ENCODE measurements at places on chromosomes 3 and 15.

DNA sequence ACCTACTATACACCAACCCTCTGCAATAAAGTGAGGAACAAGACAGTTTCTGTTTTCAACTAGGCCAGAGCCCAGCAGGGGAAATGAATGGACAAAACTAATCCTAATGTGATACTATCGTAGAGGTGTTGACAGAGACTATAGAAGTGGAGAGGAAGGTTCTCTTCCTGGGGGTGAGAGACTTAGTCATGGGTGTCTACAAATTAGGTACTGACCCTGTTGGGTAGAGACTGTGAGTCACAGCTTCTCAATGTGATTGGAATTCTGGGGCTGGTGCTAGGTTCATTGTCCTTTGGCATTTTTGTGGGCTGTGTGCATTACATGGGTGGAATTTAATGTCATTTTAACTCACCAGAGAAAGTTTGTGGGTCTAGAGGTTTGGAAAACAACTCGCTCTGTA lies 79.3 kb downstream of the ADAMTSL3 start:
- DNase-seq, result no peak

DNA sequence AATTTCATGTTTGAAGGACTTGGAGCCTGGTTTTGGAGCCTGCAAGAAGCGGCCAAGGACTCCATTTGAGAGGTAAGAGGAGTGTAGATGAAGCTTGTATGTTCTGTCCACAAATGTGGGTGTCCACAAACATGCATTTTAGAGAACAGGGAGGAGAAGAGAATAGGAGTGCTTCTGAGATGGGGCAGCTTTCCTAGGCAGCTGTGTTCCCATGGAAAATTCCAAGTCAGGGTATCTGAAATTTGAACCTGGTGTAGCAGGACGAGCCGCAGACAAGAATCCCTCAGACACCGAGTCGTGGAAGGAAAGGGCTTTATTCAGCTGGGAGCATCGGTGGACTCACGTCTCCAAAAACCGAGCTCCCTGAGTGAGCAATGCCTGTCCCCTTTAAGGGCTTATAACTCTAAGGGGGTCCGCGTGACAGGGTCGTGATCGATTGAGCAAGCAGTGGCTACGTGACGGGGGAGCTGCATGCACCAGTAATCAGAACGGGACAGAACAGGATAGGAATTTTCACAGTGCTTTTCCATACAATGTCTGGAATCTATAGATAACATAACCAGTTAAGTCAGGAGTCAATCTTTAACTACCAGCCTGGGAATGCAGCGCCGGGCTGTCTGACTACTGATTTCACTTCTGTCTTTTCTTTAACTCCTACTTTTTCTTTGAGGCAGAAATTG lies 71.4 kb upstream of the WDR72 start:
- no peak for DNase-seq

DNA sequence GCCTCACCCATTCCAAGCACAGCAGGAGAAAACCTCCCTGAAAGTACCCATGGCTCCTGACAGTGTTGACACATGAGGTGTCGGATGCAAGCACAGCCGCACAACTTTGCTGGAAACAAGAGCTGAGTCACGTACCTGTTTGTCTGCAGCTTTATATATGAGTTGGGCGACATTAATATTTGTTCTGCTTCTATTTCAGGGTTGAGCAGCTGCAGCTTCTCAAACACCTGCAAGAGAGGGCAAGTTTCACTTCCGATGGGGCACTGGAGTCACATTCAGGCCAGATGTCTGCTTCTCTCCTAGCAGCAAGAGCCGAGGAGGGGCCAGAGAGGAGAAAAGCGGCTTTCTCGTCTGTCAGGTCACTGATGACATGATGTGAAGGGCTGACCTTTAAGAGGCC lies 88.0 kb downstream of the NUP210 start:
- DNase-seq, result no peak

DNA sequence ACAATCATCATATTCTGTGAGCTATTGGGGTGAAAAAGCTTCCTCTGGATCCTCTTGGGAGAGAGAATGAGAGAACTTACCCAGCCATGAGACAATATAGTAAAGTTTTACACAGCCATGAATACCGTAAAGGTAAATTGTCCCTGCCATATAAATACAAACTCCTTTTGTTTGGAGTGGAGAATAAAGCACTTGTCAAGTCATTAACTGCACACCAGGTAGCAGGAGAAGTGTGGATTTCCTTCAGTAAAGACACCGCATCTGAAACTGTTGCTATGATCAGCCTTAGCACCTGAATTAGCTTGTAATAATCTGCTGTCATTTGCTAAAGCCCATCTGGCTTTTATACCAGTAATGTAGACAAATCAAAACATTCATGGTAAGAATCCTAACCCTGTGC lies 336.6 kb upstream of the SLCO3A1 start:
- DNase-seq, result no peak

GRCh38 chr3:122964811-122965210 lies 62.8 kb downstream of the SEMA5B start:
- DNase-seq, result no peak

DNA sequence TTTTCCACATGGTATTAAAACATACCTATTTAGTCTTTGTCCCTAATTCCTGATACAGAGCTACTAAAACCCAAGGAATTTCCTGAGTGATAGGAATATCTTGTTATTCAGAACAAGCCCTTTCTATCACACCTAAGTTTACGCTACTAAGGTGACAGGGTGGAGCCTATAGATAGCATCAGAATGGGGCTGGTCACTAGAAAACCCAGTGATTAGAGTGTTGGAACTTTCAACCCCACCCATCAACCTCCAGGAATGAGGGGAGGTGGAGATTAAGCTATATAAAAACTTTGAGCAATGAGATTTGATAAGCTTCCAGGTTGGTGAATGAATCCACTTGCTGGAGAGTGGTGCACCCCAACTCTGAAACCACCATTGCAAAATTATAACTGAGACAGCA lies 62.1 kb upstream of the RNU6-1 start:
- DNase-seq, result no peak

DNA sequence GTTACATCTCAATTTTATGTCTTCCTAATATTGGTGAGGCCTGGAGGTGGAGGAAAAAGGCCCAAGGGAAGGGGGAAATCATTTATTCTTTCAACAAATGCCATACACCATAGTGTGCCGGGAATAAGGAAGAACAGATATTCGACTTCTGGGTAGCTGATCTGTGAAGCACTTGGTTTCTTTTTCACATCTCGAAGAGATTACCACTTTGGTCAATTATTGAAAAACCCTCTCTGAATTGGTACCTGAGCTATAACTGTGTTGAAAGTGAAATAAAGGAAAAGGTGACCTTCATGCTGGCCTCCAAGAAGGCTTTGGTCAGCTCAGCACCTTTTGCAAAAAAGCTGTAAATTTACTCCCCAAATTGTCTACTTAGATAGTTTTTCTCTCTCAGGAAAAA lies 14.2 kb upstream of the MB21D2 start:
- no peak for DNase-seq

- no peak for DNase-seq
Measured at GRCh38 chr3:82498186-82498585, 736.7 kb upstream of the GBE1 start.

- DNase-seq, result peak; percentile 79
Measured at GRCh38 chr3:127887321-127887720, 27.7 kb upstream of the KBTBD12 start.

DNA sequence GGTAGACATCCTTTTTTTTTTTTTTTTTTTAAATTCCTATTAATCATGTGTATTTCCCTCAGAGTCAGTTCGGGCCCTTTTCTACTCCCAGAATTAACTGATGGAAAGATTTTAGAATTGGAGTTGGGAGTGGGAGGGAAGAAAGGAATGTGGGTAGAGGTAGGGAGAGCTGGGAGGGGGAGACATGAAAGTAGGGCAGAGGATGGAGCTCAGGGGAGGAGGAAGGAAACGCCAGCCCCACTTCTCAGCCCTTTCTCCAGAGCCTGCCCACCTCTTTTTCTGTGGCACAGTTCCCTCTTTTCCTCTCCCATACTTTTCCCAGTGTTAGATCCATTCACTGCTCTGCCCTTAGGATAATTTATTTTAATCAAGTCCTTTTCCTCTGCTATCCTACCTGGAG lies 129.4 kb downstream of the VPS8 start:
- DNase-seq, result no peak

DNA sequence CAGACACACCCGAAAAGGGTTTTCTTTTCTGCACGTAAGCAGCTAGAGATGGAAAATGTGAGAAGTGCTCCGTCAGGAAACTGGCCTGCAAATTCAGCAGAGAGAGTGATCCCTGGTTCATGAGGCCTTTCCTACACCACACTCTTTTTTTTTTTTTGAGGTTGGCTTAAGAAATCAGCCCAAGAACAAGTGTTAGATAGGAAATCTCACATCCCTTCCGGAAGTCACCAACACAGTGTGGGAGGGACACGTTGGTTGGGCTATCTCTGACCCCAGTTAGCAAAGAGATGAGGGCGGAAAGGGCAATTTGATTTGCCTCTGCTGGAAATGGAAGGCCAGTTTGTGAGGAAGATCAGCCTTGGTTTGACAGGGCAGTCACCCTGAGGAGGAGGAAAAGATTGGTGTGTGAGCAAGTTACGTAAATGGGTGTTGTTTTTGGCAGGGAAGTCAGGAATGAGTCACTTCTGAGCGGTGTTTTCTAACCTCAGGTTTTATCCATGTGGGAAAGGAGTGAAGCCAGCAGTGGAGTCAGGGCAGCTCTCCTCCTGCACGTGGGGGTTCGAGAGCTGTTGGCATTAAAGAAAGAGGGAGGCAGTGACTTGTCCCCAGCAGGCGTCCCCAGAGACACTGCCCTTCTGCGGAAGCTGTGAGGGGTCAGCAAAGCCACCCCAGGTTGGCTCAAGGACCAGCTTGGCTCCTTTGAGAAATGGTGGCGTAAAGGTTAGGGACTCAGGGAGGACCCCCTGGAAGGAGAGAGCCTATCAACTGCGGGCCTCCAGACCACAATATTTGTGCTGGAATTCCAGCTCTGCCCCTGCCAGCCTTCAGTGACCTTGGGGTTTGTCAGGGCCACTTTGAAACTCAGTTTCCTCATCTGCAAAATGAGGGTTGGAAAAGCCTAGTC lies 237.6 kb upstream of the BHLHE40 start:
- DNase-seq, result peak; percentile 97

DNA sequence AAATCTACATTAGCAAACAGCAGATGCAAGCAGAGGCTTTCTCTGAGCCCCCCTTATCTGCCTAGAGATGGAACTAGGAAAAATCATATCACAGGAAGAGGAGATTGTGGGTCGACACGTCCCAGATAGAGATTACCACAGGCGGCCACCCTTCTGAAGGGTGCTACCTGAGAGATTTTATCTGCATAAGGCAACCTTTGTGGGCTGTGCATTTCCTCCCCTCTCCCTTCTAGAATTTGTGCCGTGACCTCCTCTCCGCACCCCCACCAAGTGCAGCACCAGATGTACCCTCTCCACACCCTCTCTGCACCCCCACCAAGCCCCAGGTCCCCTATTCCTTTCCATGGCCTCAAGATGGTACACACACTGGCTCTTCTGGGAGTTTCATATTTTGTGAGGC lies 27.4 kb downstream of the METTL6 start:
- DNase-seq, result no peak

- DNase-seq, result peak; percentile 97
Measured at GRCh38 chr3:197959891-197960693, at the start of gene LMLN. Gene LMLN, plus strand, starts transcription at chr3:197960217. Its CDS starts 29 bp downstream, at chr3:197960246.

DNA sequence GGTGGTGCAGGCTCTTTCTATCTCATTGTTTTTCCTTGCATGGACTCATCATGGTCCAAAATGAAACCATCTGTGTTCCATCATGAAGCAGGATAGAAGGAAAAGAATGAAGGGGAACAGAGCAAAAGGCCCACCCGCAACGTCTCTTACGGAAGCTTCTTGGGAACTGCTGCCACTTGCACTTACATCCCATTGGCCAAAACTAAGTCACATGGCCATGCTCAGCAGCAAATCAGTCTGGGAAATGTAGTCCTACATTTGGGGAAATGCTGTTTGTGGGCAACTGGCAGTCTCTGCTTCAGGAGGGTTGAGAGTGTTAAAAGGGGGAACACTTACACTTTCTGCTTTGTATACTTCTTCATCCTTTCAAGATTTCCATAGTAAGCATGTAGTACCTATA lies 191.6 kb downstream of the SV2B start:
- DNase-seq, result peak; percentile 68

DNA sequence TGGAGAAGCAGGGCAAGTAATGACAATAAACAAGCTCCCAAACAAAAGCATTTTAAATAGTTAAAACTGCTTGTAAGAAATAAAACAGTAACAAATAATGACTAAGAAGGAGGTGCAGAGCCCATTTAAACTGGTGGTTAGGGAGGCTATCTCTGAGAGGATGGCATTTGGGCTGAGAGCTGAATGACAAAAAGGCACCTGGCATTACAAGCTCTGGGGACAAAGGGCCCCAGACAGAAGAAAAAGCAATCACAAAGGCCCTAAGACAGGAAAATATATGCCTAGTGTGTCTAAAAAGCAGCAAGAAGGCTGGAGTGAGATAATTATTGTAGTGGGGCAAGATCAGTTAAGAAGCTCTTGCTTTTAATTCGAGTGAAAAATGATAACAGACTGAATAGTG lies 9.6 kb downstream of the TMEM39A start:
- DNase-seq, result no peak

DNA sequence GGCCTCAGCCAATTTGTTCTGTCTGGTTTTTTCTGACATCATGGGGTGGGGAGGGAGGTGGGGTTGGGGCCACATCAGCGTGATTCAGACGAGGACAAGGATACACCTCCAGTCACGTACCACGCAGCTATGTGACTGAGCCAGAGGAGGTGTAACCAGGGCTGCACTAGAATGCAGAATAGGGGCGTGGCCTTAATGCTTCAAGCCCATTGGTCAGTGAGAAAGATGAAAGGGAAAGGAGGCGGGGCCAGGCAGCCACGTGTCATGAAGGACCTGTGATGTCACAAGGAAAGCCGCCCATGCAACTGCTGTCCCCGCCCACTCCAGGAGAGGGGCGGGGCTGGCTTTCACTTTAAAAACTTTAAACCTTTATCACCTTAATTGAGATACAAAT lies at the start of gene GOLGA6L2:
GOLGA6L2 (minus strand) TSS at position 137 of the 394 bp plus-strand sequence; CDS start at position 75, 62 bp downstream.
- no peak for DNase-seq

- no peak for DNase-seq
Measured at GRCh38 chr15:80157215-80157614, 4.4 kb downstream of the FAH start.

- DNase-seq, result no peak
Measured at GRCh38 chr3:89617706-89618105, 510.3 kb downstream of the EPHA3 start.

DNA sequence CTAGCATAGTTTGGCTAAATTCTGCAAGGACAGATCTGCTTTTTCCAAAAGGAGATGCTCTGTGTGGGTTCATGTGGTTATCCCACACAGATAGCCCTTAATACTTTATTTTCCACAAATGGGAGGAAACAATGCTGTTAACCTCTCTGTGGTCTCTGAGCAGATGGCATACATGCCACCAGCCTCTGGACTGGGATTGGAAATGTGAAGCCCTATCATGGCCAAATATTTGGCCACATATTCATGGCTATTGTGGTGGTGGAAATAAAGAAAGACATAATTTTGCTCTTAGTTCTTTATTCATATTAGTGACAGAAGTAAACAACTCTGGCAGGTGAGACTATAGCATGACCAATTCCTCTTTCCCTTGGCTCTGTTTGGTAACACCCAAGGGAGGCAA lies 726.2 kb downstream of the ROBO1 start:
- no peak for DNase-seq

DNA sequence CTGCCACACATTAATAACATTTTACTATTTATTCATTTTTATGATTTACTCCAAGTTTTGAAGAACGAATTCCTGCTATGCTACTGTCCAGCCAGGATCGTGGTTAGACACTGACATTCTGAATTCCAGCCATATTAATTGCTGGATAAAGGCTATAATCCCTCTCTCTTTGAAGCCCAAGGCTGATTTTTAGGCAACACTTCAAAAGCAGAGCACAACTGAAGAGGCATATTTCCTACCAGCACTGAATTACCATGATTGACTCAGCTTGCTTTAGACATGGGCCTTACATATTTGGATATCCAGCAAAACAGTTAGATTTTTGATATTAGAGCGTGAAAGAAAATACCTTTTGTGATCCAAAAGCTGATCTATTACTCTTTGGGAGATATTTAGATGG lies 205.0 kb downstream of the ZIC1 start:
- no peak for DNase-seq

All from inflammatory macrophage (primary cell).